ENCODE measurements at places on chromosomes 6 and 20.
A peak's percentile ranks its signal among the peaks of the same experiment; 100 is the strongest.

DNA sequence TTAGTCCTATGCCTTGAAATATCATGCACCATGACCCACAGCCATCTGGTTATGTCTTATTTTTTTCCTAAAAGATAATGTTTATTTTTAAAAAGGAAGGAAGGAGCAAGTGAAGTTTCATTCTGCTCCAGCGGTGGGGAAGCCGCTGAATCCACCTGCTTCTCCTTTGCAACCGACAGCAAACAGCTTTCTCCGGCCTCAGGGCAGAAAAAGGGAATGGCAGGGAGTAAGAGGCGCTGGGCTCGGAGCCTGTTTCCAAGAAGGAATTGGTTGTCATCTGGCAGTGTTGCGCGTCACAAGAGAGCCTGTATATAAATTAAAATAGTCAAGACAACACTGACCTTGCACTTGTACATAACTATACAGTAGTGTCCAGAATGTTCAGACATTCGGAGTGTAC, 14.2 kb downstream of the GFRA4 start:
- DNase-seq, result no peak

DNA sequence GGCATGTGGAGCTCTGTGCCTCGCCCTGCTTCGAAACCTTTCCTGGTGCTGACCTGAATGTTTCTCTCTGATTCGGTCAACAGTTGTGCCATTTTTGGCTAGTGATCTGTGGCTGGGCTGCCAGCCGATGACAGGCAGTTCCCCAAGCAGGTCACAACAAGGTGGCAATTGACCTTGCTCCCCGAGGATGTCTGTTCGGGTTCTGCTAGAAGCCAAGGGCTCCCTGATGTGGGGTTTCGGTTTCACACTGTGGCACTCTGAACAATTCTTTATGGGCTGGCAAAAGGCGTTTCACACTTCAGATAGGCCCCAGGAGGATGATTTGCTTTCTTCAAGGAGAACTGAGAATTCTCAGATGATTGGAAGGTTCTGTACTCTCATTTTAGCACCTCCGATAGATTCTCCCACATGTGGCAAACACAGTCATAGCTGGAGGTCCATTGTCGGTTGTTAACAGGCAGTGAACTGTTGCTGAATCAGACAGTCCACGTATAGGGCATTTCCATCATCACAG, 135.6 kb downstream of the SLC24A3 start:
- no peak for DNase-seq

GRCh38 chr20:64035066-64035932, 683 bp upstream of the C20orf204 start:
- no peak for DNase-seq

DNA sequence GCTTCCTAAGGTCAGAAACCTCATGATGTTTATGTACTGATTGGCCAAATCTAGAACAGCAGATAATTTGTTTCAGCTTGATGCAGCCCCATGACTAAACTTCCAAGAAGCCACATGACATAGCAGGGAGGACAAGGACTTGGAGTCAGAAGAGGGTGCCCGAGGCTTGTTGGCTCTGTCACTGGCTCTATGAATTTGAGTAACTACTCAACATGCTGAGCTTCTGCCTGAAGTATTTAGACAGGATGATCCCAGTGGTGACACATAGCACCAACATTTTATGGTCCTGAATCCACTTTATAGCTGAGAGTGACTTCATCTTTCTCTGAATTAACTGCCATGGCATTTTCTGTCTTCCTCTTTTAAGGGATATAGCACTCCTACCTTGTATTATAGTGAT, 13.5 kb upstream of the TBX18 start:
- DNase-seq, result no peak

DNA sequence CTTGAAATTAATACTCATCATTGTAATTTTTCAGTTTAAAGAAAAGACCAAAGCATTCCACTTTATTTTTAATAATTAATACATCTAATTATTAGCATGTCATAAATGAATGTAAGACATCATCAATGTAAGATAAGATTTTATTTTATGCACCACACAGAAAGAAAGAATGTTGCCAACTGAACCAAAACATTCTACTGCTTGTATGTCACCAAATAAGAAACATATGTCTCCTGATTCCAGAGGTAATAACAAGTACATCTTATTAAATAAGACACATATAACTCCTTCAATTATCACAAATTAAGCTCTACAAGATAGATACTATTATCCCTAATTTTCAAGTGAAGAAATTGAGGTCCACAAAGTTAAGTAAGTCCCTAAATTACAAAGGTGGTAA, 189.5 kb downstream of the GMDS start:
- DNase-seq, result no peak

GRCh38 chr20:38267296-38267695, 6.8 kb upstream of the KIAA1755 start:
- DNase-seq, result no peak

DNA sequence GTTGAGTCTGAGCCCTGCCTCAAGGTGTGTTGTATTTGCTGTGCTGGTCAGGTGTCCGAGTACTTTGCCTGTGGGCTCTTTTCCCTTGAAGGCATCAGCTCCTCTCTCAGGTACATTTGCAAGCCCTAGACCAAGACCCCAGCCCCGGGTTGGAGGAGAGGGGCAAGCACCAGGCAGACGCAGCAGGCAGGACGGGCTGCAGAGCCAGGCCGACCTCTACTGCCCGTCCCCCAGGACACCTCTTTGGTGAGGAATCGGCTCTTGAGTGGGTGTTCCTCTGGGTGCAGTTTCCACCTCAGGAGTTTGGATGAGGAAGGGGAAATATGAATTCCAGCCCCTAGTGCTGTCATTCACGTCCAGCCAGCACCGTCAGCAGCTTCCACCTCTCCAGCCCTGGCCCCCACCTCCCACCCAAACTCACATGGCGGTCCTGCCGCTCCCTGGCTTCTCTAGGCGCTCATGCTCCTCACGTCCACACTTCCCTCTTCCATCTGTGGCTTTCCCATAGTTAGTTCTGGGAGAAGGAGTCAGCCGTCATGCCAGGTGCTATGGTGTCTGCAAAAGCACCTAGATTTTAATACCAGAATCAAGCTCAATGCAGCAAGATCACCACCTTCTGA, 183.9 kb downstream of the DLL1 start:
- no peak for DNase-seq

DNA sequence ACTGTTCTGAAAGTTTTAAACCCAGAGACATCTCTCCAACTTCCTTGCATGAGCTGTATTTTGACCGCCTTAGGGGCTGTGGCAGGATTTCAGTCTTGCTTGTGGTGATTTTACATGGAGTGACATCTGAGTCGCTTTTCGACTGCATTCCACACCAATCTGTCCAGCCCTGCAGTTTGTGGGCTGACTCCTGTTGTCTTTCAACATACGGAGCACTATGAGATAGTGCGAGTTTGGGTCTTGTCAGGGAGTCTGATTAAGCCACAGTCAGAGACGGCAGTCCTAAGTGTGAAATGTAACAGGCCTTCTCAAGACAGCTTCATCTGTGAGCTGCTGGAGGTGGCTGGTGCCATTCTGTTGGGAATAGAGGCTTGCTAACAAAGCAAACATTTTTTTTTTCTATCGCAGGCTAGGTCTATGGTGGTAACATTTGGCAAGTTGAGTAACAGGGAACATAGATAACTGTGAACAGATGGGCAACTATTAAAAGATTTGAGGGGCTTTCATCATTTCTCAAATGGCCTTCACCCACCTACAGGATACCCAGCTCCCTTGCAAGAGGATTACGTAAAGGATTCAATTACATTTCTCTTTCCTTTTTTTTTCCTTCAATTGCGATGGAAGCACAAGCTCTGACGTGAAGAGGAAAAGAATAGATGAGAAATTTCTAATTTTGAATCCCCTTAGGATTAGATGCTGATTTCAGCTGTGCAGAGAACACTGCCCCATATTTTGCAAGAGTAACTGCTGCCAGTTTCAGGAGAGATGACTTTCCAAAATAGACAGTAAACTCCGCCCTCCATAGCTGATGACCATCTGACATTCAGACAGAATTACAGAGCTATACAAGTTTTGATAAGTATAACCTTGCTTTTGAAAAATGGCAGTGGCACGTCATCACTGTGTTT, 25.1 kb downstream of the CAP2 start:
- DNase-seq, result peak; percentile 88

DNA sequence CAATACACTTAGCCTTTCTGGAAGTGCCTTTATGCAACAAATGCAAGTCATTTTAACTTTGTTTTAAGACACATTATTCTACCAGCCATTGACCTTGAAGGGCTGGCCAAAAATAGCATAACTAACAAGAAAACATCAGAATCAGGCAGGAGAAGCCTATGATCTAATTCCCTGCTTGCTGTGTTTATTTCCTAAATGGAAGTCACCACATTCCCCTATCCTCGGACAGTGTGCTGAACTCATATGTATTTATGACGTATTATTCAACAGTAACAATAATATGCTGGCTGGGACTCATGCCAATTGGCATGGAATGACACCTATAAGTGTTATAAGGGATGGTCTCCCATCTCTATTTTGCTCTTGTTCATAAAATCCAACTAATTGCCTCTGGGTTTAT, 140.7 kb downstream of the MAP3K7 start:
- peak; percentile 6 for DNase-seq

DNA sequence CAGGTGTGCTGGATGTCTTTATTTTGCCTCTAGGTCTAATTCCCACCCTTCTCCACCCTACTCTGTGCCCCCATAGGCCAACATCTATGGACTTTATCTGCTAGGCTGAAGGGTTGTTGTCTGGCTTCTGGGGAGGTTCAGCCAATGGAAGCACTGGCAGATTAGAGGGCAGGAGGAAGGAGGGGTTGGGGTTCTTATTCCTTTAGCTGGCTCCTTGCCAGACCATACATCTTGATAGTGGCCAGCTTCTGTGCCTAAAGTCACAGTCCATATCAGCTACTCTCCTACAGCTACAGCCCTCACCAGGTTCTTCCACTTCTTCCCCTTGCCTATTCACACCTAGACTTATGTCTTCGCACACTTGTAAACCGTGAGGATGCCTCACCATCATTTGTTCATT, 41.1 kb downstream of the ROS1 start:
- no peak for DNase-seq

- DNase-seq, result no peak
Observed at GRCh38 chr6:146870760-146871159, 272.0 kb downstream of the ADGB start.

- no peak for DNase-seq
Observed at GRCh38 chr6:126944512-126944911, 174.0 kb upstream of the RSPO3 start.

DNA sequence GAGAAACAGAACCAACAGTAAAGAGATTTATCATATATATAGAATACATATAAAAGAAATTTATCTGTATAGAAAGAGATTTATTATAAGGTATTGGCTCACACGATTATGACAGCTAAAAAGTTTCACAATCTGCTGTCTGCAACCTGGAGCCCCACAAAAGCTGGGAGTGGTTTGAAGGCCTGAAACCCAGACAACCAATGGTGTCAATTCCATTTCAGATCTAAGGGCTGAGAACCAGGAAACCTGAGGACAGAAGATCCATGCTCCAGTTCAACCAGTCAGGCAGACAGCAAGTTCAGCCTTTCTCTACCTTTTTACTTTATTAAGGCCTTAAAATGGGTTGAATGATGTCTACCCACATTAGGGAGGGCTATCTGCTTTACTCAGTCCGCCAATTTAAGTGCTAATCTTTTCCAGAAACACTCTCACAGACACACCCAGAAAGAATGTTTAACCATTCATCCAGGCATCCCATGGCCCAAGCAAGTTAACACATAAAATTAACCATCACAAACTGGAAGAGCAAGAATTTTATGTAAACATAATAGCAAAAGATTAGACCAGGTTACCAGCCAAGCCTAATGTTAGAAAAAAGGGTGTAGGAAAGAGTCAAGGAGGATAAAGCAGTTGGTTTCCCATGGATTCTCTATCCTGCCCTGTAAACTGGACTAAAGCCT, 170.9 kb downstream of the FUT9 start:
- no peak for DNase-seq

DNA sequence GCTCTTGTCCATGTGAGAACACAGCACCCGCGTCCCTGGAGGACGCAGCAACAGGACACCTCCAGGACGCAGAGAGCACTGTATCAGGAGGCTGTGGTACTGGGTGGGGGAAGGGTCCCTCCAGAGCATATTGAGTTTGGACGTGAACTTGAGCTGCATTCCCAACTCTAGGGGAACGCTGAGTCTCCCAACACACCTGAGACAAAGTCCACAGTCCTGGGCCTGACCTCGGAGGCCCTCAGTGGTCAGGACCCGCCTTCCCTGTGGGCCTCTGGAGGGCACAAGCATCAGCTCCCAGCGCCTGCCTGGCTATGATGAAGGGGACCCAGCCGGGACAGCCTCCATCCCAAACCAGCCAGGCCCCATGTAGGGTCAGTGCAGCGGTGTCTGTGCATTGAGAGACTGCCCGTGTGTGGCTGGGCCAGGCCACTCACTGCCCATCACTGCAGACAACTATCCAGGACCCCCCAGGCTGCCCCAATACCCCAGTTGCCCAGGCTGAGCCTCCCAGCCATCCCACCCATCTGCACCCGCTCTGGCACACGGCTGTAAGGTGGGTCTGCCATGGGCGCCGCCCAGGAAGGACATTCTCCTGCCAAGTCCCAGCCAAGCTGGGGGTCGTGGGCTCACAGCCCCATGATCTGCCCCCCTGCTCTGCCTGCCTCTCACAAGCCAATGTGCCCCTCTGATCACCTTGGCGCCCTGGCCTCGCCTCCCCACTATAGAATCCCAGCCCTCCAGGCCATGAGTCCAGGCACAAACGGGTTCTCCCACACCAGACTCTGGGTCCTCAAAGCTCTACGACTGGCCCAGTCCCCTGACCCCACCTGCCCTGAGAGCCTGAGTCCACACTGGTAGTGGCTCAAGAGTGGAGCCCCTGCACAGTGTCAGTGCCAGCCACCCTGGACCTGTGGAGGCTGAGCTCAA, 115.7 kb downstream of the TAF4 start:
- DNase-seq, result no peak

DNA sequence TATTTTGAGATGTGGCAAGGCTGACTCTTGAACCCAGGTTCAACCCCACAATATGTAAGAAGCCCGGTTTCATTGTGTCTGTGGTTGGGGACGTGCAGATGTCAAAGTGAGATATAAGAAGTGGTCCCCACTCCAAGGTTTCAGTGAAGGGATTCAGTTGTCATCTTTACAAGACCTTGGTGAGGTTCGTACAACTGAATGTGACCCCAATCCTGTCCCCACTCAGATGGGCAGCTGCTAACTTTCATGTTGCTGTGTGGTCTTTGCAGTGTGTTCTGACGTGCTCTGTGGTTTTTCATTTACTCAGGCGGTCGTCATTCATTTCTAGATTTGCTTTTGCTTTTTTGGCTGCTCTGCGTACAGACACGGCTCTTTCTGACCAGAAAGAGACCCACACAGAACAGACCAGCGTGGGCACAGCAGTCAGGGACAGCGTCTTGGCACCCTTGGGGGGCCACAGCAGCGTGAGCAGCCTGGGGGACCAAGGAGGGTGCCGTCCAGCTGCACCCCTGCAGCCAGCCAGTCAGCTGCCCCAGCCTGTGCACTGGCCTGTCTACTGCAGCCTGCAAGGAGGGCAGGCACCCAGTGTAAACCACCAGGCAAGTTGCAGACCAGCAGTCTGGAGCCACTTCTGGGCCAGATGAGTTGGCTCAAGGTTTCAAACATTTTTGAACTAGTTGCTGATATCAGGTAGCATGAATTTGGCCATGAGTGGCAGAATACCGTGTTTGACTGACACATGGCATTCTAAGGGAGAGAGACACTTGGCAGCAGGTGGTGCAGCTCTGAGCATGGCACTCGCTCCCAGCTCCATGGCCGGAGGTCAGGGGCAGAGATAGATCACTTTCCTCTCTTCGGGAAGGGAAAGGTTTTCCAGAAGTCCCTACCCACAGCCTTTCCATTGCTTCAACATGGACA, 49.4 kb upstream of the IRF4 start:
- DNase-seq, result no peak

All from NCI-H446 (cell line).